ENCODE measurements at places on chromosomes 12 and 14. TPM values are rescaled to one million over a fixed set of nuclear protein-coding genes. Genes with fewer than 3 reads are reported as not detected.

The TAS2R20 gene
- 1.9 TPM for total RNA-seq

The MMP14 gene
- total RNA-seq = 258 TPM

The CLEC9A gene
- total RNA-seq = not detected

The ABCD2 gene
- 0.25 TPM for total RNA-seq

The CPM gene
- total RNA-seq = 0.08 TPM

The PTPRO gene
- total RNA-seq = 0.57 TPM

The CFAP54 gene
- 5.6 TPM for total RNA-seq

The TAS2R19 gene
- 6.3 TPM for total RNA-seq

The ETFBKMT gene
- 6.2 TPM for total RNA-seq

The KRT85 gene
- total RNA-seq = not detected

The MAGOHB gene
- 31.7 TPM for total RNA-seq

The GLIPR1L1 gene
- total RNA-seq = not detected

The EXOC3L4 gene
- 0.41 TPM for total RNA-seq

The AMDHD1 gene
- total RNA-seq = 0.63 TPM

GRCh38 chr14:88592031-88592430 lies 29.2 kb downstream of the ZC3H14 start:
- no peak for DNase-seq

DNA sequence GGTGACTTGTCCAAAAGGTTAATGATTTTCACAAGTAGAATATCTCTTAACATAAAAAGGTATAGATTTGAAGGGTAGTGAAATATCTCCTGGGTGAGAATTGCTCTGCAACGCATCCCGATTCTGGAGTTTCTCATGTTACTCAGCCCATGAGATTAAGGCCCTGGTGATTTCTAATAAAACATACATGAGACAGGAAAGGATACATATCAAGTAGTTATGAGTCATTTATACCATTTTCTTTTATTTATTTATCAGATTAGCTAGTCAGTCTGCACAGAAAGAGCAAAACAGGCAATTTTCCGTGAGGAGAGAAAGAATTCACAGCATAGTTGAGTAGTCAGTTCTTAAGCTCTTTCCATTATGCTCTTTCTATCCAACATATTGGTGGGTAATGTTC lies 535.6 kb upstream of the ATP2B1 start:
- DNase-seq = no peak

DNA sequence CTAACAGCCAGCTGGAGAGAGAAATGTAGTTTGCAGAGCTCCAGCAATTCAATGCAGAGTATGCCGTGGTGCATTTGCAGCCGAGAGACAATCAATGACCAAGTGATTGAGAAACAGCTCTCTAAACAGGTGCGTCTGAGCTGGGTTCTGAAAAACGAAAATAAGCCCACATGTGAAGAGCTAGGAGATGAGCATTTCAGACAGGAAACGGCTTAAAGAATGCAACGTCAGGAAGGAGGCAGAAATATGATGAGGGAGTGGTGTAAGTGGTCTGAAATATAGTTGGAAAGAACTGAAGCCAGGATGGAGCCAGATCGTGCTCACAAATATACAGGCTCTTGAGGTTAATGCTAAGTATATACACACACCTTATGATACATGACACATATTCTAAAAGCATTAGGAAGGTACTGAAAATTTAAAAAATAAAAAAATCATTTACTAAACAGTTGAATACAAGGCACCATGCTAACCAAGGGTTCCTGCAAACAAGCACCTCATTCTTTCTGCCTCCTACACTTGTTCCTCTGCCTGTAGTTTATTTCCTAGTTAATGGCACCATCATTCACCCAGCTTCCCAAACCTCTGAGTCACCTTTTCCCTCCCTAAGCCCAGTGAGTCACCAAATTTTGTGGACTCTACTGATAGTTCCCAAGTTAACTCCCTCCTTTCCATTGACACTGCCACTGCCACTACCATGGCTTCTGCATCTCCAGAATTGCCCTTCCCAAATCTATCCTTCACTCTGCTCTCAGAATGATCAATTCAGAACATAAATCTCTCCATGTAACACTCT lies 2.3 kb upstream of the GARIN2 start:
- peak; percentile 77 for DNase-seq

DNA sequence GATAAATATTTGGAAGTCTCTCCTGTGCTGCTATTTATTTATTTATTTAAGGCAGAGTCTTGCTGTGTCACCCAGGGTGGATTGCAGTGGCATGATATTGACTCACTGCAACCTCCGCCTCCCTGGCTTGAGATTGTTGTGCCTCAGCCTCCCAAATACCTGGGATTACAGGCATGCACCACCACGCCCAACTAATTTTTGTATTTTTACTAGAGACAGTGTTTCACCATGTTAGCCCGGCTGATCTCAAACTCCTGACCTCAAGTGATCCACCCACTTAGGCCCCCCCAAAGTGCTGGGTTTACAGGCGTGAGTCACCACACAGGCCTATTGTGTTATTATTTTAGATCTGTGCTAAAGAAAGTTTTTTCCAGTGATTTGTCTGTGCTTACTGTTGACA lies 225.2 kb downstream of the CCER1 start:
- DNase-seq = peak; percentile 58

DNA sequence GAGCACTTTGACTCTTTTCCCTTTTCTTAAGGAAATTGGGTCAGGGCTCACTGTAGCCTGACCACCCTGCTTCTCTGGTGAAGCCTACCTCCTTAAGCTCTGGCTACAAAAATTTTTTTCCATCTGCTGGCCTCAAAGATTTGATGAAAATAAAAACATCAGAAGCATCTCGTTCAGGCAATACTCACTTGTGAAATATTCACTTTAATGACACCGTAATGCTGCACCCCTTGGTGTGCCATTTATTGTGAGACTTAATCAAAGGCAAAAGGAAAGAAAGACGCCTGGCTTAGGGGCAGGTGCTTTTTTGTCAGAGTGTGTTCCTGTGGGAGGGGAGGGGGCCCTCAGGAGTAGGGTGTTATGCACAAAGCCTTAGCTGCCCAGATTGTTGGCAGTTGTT lies 155.0 kb upstream of the TMPO start:
- DNase-seq = no peak

- DNase-seq = no peak
Measured at GRCh38 chr14:66092748-66093147, 393.4 kb upstream of the CCDC196 start.

DNA sequence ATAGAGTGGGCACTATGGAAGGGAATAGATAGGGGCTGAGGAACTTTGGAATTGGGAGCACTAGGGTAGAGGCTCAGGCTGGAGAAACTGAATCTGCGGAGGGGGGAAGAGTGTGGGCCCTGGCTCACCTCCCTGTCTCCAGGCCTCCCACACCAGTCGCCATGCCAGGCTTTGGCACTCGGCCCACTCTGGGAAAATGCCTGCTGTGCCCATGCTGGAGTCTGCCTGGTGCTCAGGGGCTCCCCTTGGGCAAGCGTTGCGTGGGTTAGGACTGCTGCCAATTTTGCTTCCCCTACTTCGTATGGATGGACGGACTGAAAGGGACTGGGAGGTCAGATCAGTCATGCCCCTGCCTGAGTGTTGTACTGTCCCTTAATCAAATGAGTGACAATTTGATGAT lies 34.6 kb upstream of the CISTR start:
- no peak for DNase-seq

DNA sequence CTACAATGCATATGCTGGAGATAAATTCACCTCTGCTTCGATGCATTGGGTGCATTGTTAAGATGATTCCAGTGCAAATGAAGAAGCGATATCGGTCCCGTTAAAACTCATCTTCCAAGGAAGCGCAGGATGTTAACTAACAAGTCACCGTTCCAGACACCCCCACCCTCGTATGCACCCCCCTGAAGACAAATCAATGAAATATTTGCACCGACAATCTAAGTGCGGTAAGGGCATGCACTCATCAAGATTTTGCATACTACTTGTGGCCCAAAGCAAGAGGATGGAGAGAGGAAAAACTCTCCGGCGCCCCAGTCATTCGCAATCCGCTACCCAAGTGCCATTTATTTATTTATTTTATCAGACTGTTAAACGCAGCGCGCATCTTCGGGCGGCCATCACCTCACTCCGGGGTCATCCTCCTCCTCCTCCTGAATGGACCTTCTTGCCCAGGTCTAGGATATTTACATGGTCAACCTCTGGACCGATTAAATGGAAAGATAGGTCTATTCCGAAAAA lies 1.2 kb downstream of the NOVA1 start:
- peak; percentile 34 for DNase-seq

GRCh38 chr12:117718559-117718958 lies 250.2 kb downstream of the KSR2 start:
- DNase-seq = no peak

- DNase-seq = no peak
Measured at GRCh38 chr14:38137005-38137404, 70.7 kb upstream of the SSTR1 start.

- DNase-seq = no peak
Measured at GRCh38 chr14:74207943-74208342, 31.3 kb upstream of the VSX2 start.

DNA sequence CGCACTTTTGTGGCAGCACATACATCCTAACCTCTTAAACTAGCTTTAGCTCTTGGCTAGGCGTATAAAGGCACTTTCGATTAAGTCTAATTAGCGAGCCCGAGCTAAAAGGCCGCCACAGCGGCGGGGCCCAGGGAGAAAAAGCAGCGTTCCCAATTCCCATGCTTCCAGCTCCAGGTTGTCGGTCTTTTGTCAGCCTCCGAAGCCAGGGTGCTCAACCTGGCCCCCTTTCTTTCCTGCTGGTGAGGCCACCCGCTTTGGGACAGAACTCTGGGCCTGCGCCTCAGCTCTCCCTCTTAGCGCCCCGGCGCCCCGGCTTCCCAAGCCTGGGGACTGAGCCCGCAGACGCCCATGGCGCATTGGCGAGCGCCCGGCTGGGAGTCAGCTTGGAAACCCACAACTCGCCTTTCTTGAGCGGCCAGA lies 33.3 kb upstream of the TBX5 start:
- no peak for DNase-seq

- DNase-seq = no peak
Measured at GRCh38 chr12:97960741-97961608, 498.4 kb downstream of the RMST start.

GRCh38 chr14:104979758-104980610 lies 1.8 kb upstream of the AHNAK2 start:
- peak; percentile 22 for DNase-seq

- no peak for DNase-seq
Measured at GRCh38 chr12:3838076-3838475, 35.1 kb downstream of the PARP11 start.

DNA sequence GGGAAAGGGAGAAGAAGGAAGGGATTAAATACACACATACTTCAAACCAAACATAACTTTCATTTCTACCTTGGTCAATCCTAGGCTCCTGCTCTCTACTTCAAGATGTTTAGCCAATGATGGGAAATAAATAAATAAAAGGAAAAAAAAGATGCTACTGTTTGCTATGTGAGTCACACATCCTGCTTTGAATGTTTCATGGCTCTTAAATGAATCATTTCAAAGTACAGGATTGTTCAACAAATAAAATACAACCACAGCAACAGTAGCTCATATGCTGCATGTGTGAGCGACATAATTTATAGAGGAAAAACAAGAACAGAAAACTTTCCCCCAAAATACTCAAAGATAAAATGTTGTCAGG lies 54.3 kb upstream of the NPFF start:
- DNase-seq = peak; percentile 82

DNA sequence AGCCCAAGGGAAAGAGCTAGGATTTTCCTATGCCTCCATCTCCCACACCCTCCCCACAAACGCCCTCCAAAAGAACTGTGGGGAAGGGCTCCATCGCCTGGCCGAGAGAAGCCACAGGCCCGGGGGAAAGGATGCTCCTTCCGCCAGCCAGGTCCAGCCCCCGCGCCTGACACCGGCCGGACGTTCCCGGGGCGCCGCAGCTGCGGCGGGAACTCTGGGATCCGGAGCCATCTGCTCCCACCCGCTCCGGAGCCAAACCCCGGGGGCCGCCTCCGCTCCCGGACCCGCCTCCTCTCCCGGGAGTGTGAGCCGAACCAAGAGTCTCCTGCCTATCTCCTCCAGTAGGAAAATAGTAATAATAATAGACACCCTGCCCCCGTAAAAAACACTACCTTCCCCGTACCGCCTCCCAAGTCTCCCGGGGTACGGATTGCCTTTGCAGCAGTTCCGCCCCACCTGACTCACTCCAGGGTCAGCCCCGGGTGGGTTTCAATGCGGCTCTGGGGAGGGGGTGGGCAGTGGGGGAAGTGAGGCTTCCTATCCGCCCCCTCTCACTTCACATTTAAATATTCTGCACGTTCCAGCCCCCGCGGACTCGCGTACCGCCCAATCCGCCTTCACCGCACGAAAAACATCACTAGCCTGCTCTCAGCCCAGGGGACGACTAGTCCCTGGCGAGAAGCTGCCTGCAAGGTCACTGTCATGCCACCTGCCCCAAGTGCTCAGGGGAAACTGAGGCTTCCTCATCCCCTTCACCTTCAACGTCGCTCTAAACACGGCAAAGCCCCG lies 2.4 kb downstream of the AGAP2 start:
- DNase-seq = no peak

DNA sequence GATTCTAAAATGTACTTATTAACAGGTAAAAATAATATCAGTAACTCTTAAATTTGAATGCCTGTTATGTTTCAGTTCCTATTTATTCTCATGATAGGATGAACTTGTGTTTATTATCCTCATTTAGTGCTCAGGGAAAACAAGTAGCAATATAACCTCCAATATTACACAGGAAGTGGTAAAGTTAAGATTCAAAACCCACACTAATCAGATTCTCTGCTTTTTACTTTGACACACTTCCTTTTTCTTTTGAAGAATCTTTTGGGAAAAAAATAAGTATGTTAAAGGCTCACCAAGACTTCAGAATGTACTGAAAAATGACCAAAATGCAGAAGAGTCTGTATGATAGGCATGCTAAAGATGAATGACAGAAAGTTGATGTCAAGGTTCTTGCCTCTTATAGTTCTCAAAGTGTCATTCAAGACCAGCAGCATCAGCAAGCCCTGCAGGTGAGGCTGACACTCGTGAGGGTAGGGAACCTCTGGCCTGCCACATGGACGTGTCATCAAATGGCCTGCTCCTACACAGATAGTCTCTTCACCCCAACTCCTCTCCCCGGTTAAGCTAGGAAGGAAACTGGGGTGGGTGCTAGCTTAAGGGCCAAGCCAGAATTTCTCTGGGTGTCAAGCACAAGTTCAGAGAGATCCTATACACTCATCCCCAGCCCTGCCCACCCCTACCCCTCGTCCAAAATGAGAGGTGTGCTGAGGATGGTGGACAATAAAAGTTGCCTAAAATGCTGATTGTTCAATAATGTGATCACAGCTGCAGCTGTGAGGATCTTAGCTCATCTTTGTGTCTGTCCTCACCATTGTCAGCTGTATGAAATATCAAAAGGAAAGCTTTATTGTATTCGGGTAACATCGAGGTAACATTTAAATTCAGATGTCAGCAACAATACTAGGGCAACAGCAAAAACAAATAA lies 6.3 kb downstream of the TBPL2 start:
- DNase-seq = no peak

GRCh38 chr14:29462772-29463171 lies 464.9 kb downstream of the PRKD1 start:
- DNase-seq = no peak

- DNase-seq = no peak
Measured at GRCh38 chr12:8584004-8584403, 28.7 kb downstream of the AICDA start.
